ENCODE measurements at places on chromosomes 13 and 19.

GRCh38 chr19:42276821-42277220 is 7.8 kb downstream of the CIC start:
- peak; percentile 42 for DNase-seq

DNA sequence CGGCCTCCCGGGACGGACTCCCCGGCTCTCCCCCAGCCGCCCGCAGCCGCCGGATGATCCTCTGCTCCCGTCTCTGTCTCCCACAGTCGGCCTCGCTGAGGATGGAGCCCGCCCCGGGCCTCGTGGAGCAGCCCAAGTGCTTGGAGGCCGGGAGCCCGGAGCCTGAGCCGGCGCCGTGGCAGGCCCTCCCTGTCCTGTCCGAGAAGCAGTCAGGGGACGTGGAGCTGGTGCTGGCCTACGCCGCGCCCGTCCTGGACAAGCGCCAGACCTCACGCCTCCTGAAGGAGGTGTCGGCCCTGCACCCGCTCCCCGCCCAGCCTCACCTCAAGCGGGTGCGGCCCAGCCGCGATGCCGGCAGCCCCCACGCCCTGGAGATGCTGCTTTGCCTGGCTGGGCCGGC is 6.8 kb downstream of the ADAT3 start:
- DNase-seq, result no peak

- no peak for DNase-seq
These were observed 31.4 kb downstream of the PHF11 start for GRCh38 chr13:49527123-49527522.

DNA sequence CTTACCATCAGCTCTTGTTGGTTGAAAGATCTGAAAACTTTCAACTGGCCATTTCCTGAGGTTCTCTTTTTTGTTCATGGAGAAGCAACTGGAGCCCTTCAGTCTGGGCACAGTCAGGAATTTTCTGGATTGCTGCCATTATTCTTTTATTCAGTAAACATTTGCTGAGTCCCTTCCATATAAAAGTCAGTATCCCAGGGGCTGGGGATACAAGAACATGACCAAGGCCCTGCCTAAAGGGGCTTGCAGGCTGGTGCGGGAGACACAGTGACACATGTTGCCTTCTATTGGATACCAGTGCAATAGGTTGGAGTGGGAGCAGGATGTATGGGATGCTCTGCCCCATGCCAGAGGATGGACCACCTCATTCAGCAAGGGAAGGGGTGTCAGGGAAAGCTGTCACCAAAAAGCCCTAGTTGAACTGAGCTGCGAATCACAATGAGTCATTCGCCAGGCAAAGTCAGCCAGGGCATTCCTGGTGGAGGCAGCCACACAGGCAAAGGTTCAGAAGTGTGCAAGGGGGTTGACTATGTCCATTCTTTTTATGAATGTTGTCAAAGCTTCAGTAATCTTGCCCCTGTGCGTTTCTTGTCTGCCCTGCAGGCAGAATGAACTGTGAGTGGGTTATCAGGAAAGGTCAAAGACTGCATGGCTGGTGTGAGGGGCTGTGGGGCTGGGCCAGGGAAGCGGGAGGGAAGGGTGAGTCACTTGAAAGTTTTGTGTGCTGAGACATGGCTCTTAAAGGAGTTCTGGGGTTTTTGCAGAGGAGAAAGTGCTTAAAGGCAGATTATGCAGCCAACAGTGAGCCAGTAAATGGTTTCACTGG is 395.9 kb downstream of the KCNRG start:
- no peak for DNase-seq

DNA sequence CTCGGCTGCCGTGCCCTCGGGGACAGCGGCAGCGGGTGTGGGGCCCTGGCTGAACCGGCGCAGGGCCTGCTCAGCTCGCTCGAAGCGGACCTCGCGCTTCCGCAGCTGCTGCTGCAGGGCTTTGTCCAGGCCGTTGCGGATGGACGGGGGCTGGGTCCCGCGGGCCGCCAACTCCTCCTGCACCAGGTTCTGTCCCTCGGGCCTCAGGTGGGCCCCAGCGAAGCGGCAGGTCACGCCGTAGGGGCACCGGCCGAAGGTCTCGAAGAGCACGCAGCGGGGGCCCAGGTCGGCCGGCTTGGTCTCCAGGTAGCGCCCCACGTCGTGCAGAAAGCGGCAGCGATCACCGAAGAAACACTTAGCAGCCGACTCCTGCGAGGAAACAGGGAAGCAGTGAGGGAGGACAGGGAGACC is 1.6 kb downstream of the DUS3L start:
- no peak for DNase-seq

- DNase-seq, result no peak
These were observed 29.0 kb upstream of the SLITRK6 start for GRCh38 chr13:85828094-85828684.

DNA sequence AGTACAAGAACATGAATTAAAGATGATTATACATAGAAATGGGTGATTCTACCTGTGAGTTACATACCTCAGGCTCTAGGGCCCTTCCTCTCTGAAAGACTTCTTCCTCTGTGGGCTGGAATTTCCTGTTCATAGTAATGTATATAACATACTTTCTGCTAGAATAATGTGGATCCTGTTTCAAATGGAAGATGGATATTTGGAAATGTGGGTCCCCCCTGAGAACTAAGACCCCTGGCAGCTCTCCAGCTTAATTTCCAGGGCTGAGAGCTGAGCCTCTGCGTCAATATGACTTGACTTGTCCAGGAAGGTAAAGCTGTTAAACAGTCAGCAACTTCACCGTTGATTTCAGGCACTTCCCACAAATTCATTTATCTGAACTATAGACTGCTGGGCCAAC is 296.3 kb downstream of the NALCN start:
- no peak for DNase-seq

- no peak for DNase-seq
These were observed 46.3 kb upstream of the ZNF730 start for GRCh38 chr19:23070353-23071146.

DNA sequence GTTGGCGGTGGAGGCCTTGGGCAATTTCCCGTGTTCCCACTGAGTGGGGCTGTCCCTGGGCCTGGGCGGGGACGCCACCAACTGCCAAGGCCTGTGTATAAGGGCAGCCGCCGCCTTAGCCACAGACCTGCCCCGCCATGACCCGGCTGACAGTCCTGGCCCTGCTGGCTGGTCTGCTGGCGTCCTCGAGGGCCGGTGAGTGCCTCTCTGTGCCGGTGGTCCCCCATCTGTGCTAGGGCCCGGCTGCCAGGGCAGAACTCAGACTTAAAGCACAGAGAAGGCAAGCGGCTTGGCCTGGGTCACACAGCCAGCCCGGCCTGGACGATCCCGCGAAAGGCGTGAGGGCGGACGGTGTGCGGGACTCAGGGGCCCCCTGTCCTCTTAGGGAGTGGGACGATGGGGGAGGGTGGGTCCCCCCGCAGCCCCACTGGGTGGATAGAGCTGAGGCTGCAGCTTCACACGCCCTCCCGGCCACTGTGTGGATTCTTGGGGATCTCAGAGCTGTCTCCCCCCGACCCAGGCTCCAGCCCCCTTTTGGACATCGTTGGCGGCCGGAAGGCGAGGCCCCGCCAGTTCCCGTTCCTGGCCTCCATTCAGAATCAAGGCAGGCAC is at the start of gene AZU1:
Gene AZU1, plus strand, starts transcription at position 128 of the 612 bp plus-strand sequence. Its CDS starts 10 bp downstream, at position 138.
- DNase-seq, result no peak

DNA sequence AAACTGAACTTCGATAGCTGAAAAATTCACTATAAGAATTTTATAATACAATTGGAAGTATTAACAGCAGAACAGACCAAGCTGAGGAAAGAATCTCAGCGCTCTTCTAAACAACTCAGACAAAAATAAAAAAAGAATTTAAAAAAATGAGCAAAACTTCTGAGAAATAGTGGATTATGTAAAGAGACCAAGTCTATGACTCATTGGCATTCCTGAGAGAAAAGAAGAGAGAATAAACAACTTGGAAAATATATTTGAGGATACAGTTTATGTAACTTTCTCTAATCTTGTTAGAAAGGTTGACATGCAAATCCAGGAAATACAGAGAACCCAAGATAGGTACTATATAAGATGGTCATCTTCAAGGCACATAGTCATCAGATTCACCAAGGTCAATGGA is 25.4 kb downstream of the SLC25A15 start:
- no peak for DNase-seq

DNA sequence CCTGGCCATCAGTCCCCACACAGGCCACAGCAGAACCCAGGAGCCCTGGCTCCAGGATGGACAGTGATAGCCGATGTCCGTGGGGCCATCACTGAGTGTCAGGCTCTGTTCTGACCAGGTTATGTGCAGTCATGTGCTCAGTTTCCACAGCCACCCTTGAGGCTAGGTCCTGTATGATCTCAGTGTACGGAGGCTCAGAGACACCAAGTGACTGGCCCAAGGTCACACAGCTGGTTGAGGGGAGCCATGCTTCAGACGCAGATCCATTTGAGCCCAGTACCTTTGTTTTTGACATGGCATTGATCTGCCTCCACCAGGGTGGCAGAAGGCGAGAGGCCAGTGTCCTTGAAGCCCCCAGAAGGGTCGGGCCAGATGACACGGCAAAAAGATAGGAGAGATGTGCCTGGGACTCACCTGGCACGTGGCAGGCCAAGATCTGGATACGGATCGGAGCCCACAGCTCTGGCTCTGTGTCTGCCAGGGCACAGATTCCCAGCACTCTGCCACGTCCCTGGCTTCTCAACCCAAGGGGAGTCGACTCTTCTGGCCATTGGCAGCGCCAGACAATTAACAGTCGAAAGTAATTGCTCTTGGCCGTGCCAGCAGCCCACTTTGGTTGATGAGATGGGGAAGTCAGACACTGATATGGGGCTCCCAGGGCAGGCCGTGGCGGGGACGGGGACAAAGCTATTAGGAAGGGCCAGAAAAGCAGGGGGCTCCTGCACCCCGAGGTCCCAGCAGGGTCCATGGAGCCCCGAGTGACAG is 15.6 kb downstream of the EVI5L start:
- DNase-seq, result no peak

- peak; percentile 69 for DNase-seq
These were observed 21.1 kb downstream of the PRR36 start for GRCh38 chr19:7852851-7853769.

DNA sequence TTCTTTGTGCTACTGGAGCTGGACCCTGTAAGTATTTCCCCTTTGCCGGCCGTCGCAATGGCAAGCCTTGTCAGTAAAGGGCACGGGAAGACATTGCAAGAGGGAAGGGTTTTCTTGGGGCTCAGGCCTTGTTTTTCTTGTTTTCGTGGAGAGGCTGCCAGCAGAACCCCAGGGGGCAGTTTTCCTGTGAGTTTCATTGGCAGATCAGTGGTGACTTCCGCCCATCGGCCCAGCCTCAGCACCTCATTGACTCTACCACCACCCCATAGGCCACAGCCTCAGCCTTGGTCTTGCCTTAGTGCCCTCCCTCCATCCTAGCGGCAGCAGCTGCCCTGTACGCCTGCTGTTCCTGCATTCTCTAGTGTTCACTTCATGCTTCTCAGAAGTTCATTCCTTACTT is 61.5 kb downstream of the GJA3 start:
- DNase-seq, result no peak

DNA sequence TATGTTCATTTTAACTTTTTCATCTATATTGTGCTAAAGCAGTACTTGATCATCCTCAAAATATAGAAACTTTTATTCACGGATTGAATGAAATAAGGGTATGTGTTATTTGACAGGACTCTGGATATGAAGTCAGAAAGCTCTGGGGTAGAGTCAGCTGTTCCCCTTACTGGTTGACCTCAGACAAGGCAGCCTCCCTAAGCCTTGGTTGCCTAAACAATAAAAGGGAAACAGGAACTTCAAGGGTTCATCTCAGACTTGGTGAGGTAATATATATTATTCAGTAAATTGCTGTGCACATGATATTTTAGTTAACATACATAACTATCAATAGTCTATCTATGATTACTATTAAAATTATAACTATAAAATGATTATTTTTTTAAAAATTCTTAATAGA is 13.6 kb downstream of the POLR1D start:
- DNase-seq, result no peak

DNA sequence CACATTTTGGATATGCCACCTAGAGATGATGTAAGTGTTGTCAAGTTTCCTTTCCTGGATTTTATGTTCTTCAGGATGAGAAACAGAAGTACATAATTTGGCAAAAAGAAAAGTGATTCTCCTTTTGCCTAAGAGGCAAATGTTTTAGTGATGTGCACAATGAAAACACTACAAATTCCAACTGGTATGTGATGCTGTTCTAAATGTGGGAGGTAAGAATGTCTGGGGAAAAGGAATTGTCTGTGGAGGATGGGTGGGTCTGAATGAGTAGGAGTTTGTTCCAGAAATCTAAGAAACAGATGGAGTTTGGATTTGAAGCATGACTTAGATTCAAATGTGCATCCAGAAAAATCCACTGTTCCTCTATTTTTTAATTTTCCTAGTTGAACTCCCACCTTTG is 473.6 kb upstream of the SPRY2 start:
- no peak for DNase-seq

DNA sequence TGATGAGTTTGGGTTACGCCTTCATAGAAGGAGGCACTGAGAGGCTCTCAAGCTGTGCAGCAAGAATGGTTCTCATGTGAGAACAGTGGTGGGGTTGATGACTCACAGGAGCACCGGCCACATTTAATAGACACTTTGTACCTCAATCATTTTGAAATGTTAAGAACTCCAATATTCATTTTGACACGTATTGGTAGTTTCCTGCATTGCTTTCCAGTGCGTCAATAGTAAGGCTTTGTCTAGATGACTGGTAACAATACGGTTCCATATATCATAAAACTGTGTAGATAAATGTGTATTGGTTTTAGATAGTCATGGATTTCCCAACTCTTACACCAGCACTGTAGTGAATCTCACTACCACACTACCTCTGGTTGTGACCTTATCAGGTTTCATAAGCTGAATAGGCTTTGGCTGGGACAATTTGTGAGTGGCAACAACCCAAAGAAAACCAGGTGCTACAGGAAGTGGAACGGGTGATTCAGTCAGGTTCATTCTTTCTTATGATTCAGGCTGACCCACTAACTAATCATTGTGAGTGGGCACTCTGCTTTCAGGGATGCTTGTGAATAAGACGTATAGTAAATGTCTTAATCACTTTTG is 362.6 kb downstream of the KLF5 start:
- DNase-seq, result peak; percentile 33

DNA sequence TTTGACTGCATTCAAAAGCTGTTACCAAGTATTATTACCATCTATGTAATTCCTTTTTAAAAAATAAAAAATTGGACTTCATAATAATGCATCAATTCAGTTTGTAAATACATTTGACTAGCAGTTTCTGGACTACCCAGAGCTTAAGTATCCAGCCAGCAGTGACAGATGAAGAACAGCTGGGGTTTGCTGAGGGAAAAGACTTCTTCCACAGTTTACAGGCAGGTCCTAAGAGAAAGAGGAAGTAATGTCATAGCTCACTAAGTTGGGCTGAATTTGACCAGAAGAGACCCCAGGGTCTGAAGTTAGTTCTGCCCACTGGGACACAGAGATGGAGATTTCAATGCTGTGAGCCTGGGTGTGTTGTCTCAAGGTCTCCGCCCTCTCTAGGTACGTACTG is 96.4 kb downstream of the MBNL2 start:
- no peak for DNase-seq

DNA sequence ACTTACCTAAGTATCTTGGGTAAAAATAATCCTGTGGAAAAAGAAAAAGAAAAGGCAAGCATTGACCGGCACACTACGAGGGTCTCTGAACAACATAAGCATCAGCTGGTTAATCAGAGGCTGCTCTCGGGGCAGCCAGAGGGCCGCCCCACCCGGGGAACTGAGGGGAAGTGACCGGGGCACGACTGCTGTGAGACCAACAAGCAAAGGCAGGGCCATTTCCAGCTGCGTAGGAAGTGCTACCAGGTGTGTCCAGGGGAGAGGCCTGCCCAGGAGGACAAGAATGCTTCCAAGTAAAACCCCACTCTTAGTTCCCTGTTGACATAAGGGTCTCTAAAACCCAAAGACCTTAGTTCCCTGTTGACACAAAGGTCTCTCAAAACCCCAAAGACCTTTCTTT is 15.9 kb downstream of the GAS6 start:
- DNase-seq, result no peak

Data from stimulated activated CD4-positive, alpha-beta T cell treated with anti-CD3 and anti-CD28 coated beads, Interleukin-4, amount 100 ng/mL, for 24 hours (primary cell).